Epithelial cell of proximal tubule (primary cell): ENCODE measurements at places on chromosomes 5 and 9. TPM values are rescaled to one million over a fixed set of nuclear protein-coding genes. Genes with fewer than 3 reads are reported as not detected.

Gene ESM1
- 0.35 and 0.36 TPM in 2 replicates for total RNA-seq

Gene FRMPD1
- under 0.01 TPM in 1 of 2 replicates, not detected in the other for total RNA-seq

Gene AHRR
- 0.29 and 0.65 TPM in 2 replicates for total RNA-seq

Gene POLK
- total RNA-seq = 14.0 and 25.7 TPM in 2 replicates

Gene ECSCR
- 0.12 and 0.65 TPM in 2 replicates for total RNA-seq

GRCh38 chr9:72474676-72475075 lies 46.7 kb upstream of the TMC1 start:
- no peak for DNase-seq

DNA sequence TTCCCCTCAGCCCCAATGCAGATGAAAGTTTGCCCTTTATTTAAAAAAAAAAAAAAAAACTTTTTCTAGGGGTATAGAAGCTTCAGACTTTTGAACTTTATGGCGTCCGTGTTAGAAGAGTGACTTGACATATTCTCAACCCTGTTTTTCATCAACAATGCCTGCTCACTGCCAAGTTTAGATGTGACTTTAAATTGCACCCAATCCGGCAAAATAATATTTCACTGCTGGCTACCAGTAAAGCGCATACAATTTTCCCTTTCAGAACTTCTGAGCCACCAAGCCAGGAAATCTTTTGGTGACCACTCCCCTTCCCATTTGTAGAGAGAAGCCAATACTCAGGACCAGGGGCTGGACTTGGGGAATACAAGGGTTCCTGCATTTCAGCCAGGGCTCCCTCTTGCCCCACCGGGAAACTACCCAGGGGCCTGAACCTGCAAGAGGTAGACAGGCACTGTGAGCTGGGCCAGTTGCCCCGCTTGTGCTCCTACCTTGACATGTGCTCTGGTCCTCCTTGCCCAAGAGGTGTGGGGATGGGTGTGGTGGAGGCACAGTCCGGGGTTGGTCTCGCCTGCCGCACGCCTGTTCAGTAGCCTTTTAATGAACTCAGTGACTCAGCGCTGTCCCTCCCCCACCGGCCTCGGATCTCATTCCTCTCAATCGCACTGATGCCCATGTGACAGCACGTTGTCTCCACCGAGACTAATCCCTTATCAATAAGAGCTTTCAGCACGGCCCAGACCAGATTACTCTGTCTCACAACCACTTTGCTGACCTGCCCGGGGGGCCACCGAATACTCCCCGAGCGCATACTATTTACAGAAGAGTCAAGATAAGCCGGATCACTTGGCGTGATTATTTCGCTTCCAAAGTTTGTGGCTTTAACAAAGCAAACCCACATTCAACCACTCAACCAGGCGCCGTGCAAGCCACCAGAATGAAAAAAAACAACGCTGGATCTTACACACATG lies 226.4 kb downstream of the DCP2 start:
- DNase-seq = no peak

DNA sequence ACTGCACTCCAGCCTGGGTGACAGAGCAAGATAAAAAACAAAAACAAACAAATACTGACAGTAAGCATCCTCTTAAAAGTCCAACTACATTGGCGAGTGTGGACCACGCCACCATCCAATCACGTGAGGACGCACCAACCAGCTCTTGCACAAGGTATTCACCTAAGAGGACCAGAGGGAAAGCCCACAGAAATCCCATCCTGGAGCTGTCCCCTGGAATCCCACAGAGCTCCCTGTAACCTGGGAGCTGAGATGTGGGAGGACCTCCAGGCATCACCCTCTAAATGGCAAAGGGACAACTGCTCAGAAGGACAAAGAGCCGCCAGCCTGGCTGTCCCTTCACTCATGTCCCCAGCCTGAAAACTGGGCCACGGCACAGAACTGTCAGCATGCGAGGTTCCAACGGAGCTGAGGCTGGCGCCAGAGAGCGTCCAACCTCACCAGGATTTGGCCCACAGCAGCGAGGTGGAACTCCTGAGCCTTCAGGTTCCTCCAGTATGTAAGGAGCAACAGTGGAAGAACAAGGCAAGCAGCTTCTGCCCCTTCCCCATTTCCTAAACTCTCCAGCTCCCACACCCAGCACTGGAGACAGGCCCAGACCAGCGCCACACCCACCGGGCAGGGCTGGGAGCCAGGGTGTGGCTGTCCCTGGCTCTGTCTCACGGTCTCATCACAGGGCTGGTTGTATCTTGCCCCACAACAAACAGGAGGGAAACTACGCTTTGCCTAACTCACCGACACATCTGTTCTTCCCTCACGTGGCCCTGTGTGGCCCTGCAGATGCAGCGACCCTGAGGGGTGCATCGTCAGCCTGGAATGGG lies 15.2 kb downstream of the IPPK start:
- no peak for DNase-seq

DNA sequence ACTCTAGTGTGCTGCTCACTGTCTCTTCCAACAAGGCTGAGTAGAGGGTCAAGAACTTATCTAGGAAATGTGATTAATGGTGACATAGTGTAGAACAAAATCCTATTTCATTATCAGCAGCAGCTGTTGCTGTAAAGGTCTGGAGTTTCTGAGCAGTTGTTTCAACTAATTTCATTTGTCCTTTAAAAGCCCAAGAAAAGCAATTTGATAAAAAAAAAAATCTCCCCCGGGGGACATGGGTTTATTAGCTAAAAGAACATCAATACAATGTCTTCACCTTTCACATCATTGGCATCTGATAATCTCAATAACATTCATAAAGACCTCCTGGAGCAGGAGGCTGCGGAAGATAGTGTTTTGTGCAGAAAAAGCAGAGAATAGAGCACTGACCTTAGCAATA lies 468.1 kb downstream of the KCTD16 start:
- no peak for DNase-seq

DNA sequence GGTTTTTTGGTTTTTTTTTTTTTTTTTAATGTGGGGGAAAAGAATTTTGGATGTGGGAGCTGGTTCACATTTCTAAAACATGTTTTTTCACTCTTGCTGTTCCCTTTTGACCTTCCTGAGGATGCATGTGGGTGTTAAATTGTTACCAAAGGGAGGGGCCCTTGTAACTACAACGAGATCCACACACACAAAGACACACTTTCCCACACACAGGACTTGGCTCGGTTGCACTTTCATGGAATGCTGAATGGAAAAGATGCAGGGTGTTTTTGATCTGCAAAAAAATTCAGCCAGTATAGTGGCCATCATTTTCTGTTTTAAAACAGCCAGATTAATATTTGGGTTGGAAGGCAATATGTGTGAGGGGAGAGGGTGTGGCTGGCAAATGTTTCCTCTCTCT lies 576.9 kb downstream of the EBF1 start:
- no peak for DNase-seq

DNA sequence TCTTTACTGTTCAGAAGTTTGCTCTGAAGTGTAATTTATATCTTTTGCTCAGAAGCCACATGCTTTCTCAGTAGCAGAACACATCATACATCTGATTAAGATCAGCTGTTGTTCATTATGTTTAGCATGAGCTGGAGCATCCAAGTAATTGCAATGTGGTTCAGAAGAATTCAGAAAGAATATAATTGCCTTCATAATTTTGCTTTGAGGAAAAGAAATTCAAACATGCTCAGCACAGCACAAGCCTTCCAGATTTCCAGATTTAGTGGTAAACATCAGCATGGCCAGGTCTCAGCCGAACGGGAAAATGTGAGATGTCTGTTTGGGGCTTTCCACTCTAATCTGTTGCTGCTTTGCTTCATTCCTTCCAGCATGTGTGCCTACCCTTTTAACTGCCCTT lies 65.9 kb downstream of the ITGA1 start:
- DNase-seq = no peak

GRCh38 chr5:175695161-175696126 lies 37.6 kb downstream of the HRH2 start:
- DNase-seq = no peak

DNA sequence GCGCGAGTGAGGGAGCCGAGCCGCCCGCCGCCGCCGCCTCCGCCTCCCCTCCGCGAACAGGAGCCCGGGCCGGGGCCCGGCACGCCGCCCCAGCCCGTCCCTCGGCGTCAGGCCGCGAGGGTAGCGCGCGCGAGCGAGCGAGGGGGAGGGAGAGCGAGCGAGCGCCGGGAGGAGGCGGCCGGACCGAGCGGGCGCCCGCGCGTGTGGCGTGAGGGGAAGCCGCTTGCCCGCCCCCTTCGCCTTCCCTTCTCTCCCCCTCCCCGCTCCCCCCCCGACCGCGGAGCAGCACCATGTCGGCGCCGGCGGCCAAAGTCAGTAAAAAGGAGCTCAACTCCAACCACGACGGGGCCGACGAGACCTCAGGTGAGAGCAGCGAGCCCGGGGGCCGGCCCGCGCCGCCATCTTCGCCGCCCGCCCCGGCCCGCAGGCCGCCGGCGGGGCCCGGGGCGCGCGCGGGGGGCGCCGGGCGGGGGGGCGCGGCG lies 312 bp downstream of the SET start:
- DNase-seq = no peak

DNA sequence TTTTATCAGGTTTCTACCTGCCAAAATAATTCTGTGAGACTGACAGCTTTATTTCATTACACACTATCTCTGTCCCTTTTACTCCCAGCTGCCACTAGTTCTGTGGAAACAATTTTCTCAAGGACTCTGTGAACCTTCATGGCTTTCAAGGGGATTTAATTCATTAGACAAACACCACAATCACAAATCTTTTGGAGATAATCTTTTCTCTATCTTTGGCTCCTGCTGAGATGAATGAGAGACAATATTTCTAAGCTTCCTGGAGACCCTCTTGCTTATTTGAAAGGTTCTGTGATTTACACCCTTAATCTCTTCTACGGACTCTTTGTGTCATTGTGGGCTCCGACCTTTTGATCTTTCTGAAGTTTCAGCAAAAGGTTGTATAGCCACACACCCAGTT lies 222.6 kb downstream of the PRDM9 start:
- DNase-seq = no peak

GRCh38 chr5:134063188-134063820 lies 51.2 kb upstream of the TCF7 start:
- DNase-seq = no peak

DNA sequence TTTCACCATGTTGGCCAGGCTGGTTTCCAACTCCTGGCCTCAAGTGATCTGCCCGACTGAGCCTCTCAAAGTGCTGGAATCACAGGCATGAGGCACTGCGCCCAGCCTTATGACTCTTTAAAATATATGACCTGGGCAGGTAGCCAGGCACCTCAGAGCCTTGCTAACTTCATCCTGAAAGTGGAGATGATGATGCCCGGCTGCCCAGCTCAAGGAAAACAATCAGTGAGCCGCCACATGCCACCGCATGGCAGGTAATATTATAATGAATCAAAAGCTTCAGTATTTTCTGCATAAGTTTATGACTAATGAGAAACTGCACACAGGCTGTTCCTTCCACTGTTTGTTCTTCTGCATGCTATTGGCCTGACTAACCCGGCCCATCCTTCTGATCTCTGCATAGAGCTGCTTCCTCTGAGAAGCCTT lies 30.4 kb upstream of the DMRT1 start:
- no peak for DNase-seq

GRCh38 chr5:123193176-123193575 lies 104.1 kb downstream of the PRDM6 start:
- no peak for DNase-seq

- no peak for DNase-seq
These were observed 732.7 kb downstream of the SEMA5A start for GRCh38 chr5:8813180-8813579.

- DNase-seq = peak; percentile 70
These were observed 90.4 kb upstream of the ANKRD55 start for GRCh38 chr5:56323505-56323904.

DNA sequence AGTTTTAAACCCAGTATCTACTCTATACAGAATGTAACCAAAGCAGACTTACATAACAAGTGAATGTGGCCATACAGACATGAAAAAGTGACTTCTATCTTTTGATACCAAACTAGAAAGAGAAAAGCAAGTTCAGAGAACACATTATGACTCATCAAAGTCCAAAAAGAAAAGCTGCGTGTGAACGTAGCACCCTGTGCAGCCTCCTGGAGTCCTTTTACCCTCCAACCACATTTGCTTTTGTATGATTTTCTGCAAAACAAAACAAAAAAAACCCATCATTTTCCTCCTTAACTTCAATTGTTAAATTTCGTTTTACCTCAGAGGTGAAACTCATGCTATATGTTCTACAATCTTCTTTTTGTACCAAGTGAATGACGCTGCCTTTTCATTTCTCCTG lies 2.8 kb upstream of the SMARCA2 start:
- no peak for DNase-seq

DNA sequence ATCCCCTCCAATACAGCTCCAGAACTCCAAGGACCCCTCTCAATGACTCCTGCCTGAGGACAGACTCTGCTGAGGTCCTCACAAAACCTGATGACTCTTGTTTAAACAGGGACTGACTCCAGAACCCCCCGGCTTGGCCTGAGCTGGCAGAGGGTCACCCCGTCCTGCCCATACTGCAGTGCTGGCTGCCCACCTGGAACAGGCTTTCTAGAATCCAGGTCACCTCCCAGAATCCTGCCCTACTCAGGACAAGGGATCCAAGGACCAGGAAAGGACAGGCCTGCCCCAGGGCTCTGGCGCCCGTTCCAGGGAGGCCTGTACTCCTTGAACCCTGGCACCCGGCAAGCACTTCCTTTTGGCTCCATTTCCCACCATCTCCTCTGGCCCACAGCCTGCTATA lies 22.2 kb downstream of the RALGDS start:
- DNase-seq = no peak

DNA sequence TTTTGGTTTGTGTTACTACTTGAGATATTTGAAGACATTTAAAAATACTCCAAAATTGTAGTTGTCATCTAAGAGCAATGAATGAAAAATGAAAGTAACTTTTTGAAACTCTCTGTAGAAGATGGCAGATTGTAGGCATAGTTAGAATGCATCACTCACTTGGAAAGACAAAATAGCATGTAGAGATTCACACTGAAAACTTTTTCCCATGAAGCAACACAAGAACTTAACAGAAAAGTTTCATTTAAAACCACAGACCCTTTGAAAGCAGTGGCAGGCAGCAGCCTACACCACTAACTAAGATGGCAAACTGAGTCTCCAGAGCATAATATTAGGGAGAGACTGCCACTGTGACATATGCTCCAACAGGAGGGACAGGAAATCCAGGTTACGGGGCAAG lies 18.9 kb upstream of the FAM174A start:
- DNase-seq = no peak

- DNase-seq = peak; percentile 20
These were observed 97.1 kb upstream of the SELENOP start for GRCh38 chr5:42908509-42909488.

GRCh38 chr5:127960270-127960691 lies 123.3 kb upstream of the SLC12A2 start:
- DNase-seq = no peak

- DNase-seq = no peak
These were observed 11.9 kb downstream of the SMIM23 start for GRCh38 chr5:171797543-171797942.

- DNase-seq = no peak
These were observed 145.4 kb downstream of the SYK start for GRCh38 chr9:90946982-90947381.

DNA sequence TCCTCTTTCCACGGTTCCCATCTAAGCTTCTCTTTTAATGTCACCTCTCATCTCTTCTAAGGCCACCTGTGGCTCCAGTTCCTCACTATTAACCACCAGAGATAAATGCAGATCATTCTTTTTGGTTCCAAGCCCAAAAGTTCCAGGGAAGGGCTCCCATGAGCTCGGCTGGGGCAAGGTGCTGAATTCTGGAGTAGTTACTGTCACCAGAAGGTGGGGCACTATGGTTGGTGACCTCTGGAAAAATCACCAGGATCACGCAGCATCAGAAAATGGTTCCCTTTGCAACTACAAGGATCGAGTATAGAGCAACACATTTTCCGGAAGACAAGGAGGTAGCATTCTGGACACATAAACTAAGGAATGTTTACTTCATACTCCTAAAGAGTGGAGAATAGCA lies 528.7 kb upstream of the DAP start:
- no peak for DNase-seq

- peak; percentile 15 for DNase-seq
These were observed 66.4 kb downstream of the MACROH2A1 start for GRCh38 chr5:135332519-135333150.
